Pancreas (tissue), 10 donors: ENCODE measurements at places on chromosomes 5 and 9.

GRCh38 chr5:132369007-132369473, 470 bp upstream of the SLC22A5 start:
- no peak for DNase-seq

DNA sequence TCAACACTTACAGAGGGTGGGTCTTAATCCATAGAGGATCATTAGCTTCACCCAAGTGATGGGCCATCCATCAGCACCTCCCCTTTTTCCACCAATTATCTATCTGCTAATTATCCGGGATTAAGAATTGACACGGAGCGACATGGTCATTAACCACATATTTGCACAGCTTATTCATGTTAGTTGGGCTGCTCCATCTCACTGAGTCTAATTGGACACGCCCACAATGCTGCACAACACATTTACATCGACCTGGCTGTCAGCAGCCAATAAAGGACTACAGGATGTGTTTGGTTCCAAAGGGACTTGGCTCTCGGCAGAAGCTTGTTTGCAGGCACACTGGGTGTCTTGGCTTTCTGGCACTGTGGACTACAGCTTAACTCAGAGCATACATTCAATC, 21.6 kb downstream of the FOXE1 start:
- DNase-seq = no peak

DNA sequence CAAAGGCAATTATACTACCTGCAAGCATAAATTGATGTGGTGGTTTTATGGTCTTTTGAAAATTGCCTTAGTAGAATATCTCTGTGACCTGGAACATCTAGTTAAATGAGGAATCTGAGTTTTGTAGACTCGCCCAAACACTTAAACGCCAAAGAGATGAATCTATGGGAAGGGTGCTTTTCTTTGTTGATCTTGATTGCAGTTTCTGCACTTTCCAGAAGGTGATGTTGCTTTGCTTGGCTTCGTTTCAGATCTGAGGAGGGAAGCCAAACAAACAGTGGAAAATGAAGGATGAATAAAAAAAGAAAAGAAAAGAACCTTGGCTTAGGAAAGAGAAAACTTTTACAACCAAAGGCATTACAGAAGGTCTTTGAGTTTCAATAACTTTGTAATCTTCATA, 1021.2 kb downstream of the NR2F1-AS1 start:
- no peak for DNase-seq

- peak; percentile 27 for DNase-seq
Observed at GRCh38 chr5:150155258-150156026, at the start of gene PDGFRB. Gene PDGFRB, minus strand, starts transcription at chr5:150155845. Its CDS starts 18,798 bp downstream, at chr5:150137047.

DNA sequence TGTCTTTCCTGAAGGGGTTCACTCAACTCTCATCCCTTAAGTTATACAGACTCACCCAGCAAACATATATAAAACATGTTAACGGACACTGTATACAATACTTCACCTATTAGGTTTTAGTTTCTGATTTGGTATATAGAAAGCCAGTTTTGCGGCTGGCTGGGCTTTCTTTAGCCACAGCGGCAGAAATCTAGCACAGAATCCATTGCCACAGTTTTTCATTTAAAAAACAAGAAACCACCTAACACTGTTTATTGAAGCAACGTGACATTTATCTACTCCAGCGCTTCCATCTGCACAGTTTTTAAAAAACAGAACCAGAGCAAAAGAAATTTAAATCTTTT, 67.3 kb downstream of the SNX30 start:
- no peak for DNase-seq

- DNase-seq = no peak
Observed at GRCh38 chr9:1217076-1217475, 166.9 kb downstream of the DMRT2 start.

DNA sequence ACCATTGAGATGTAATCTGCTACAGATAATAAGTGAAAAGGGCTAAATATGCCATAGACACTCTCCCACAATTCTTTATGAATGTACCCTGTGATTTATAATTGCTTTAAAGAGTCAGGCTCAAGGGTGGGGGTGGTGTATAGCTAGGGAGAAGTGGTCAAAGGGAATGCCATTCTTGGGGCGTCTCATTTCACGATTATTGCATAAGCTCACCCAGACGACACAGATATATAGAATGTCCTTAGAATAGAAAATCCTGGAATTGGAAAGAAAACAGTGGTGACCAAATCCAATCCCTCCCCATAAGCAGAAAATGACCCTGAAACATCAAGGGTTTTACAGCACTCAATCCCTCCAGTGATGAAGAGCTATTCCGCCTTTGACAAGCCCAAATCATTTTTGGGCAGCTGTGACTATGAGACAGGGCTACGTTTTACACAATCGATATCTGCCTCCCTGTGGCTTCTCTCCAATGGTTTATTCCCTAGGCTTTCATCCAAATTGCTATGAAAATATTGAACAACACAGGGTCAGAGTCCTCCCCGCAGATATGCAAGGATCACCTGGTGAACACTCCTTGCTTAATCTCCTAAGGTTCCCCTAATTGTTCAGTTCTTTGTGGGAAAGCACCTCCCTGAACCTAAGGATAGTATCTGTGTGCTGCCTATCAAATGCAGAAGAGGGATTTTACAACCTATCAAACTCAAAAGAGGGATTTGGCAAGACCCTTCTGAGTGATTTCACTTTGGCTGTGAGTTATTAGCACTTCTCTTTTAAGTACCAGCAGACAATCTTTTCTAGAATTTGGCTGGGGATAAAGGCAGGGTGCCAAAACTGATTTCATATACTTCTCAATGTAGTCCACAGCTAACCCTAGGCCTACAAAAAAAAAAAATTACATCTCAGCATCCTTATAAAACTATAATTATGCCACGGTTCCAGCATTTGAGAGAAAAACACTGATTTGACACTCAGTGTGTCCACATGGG, 144.9 kb upstream of the CDH6 start:
- DNase-seq = no peak

- no peak for DNase-seq
Observed at GRCh38 chr5:31023105-31023504, 170.4 kb upstream of the CDH6 start.
